ENCODE measurements at places on chromosomes 2 and 18.

DNA sequence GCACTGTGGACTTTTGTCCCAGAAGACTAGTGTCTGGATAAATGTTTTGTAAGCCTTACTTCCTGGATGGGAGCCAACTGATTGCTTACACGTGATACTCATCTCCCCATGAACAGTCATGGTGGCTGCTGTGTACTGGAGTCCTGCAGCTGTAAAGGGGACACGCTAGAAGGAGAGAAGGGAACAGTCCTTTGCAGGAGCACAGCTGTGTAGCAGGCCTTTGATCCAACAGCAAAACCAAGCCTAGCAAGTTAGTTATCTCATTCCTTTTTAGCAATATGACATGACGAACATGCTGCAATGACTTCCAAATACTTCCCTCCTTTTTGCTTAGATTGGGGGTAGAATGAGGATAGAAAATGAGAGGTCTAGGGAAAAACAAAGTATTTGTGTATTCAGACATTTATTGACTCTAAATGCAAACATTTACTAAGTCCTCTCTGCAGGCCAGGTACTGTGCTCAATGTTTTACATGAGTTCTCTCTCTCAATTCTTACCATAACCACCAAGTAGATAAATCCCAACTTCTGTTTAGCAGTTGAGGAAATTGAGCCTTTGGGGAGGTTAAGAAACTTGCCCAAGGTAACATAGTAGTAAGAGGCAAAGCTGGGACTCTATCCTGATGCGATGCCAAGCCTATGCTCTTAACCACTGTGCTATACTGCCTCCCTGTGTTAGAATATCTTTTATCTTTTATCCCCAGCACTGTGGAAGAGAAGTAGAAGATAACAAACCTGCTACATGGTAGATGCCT, 55.4 kb upstream of the CD28 start:
- DNase-seq: no peak

DNA sequence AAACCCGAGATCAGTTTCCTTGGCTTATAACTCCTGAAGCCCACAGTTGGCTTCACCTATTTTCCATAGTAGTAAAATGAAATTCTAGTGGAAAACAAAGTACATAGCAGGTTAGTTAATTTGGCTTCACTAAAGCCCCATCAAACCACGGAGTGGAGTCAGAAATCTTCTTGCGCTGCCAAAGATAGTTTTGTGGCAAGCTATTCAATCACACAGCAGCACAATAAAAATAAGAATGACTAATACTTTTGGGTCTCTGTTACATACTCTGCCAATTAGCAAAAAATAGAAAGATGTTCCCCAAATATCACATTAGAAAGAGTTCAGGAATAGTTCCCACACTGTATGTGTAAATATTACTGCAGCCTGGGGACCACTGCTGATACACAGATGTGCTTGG, 175.2 kb upstream of the NOL4 start:
- DNase-seq: no peak

- DNase-seq: no peak
Observed at GRCh38 chr2:183059561-183059960, 19.0 kb upstream of the DUSP19 start.

DNA sequence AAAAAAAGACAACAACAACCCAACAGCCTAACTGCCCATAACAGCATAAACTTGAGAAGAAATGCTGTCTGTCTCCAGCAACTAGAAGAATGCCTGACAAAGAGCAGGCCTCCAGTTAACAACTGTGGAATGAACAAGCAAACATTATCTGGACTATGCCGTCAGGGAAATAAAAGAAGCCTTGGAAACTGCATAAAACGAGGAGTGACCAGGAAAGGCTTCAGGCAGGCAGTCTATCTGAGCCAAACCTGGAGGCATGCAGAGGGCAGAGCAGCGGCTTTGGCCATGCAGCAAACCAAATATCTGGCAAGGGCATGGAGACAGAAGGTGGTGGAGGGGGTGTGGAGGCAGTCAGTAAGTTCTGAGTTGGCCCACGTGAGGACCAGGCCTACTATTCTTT, 11.1 kb downstream of the HES6 start:
- DNase-seq: no peak

DNA sequence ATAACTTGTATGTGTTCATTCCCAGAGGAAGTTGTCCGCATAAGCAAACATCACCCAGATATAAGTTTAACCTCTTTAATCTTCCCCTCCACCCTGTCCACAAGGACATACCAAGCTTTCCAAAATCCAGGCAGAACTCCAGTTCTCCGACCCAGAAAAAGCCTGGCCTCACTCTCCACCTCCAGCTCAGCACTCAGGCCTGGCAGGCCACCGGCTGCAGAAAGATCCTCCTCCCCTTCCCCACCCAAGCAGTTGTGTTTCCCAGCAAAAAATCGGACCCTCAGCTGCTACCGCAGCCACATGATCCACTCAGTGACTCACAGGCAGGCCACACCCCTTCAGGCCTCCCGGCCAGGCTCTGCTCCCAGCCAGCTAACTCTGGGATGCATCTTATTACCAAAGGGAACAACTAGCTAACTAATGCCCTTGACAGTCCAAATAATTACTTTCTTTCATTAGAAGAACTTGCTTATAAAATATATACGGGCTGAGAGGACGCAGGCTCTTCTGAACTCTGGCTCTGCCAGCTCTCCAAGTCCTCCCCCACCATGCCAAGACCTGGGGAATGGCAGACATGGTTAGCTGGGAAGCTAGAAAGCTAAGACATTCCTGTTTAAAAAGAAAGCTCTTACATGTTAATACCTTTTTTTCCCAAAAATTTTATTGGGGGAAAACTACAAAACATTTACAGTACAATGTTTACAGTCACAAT, 4.5 kb downstream of the ZFP36L2 start:
- no peak for DNase-seq

DNA sequence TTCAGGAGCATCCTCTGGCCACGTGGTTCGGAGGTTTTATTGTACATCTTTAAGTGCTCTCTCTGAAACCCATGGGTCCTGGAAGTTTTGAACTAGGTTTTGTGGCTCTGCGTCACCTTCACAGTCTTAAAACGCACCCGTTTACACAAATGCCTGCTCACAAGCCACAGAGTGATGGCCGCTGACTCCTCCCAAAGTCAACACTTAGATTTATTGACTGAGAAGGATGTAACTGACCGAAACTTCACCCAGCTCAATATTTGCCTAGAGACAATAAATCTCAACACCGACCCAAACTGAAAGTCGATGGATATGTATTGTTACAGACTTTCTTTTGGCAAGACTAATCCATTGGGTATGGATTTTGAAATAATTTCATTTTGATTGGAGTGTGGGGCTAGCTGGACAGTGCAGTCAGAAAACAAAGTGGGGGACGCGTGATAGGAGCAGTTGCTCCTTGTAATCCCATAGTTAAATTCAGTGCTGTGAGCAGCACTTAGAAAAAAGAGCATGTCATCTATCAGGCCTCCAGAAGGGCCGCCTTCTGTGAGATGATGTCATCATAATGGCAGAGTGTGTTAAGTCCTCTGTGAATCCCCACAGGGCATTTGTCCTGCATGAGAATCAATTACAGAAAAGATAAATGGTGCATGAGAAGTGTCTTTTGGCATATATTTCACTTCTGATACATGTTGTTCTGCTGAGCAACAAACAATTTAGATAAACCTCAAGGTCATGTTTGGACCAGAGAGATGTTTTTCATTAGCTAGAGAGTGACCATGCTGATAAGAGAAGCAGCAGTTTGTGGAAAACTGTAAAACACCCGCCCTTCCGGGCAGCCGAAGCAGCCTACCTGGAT, 183.7 kb downstream of the INO80D start:
- no peak for DNase-seq

DNA sequence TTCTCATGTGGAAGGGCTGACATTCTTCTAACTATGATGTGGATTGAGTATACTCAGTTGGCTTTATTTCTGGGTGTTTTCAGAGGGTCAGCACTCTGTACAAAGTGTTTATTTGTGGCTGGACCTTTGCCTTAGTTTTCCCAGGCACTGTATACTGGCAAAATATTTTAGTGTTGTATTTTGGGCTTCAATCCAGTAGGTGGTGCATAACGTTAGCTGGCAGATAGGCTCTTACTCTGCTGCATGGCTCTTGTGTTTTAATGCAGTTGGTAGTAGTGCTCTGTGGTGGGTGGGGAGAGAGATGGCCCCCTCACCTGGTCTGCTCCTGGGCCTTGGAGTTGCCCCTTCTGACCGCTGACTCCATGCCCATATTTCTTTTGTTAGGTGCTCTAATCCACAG, 75.6 kb upstream of the REG3A start:
- DNase-seq: no peak

GRCh38 chr18:2984091-2984490, 28.9 kb downstream of the LPIN2 start:
- DNase-seq: no peak

DNA sequence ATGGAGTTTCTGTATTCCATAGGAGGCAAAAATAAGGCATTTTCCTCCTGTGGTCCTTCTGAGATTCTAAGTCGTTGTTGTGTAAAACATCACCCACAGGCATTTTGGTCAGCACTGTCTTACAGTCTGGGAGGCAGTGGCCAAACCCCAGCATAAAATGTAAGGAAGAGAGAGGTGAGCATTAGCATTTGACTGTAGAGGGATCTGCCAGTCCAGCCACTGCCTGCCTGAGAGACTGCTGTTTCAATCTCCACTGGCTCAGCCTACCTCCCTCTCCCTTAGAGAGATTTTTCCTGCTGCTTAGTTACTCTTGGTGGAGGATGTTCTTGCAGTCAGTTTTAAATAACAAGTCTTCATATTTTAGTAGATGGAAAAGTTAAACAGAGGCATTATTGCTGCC, 77.0 kb downstream of the ARHGEF33 start:
- no peak for DNase-seq

GRCh38 chr18:457521-458412, 42.7 kb downstream of the COLEC12 start:
- no peak for DNase-seq

GRCh38 chr2:202377207-202377761, 1.2 kb downstream of the BMPR2 start:
- no peak for DNase-seq

DNA sequence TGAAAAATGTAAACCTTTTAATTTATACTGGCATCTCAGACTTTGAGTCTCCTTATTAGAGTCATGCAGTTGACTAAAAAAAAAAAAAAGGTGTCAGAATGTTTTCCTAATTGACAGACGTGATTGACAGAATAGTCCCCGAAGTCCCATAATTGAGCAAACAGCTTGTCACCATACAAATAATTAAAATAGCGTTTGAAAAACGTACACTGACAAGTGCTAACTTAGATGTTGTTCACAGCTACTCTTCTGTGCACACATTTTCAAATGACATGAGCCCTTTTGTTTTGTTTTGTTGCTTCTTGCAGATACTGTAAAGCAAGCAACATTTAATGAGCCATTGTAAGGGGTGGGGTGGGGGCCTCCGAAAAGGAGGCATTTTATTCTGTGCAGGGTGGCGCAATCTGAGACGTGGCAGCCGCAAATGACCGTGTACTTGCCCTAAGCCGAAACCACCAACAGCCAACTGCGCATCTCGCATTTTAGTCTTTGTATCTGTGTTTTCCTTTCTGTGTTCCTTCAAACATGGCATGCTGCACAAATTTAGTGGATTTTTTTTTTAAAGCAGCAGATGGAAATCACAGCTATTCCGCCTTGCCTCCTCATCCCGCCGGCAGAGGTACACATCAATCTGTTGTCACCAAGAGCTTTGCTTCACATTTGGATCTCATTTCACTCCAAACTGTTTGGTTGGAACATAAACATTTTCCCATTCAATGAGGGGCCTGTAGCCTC, 52.4 kb downstream of the LPIN1 start:
- no peak for DNase-seq

- DNase-seq: no peak
Observed at GRCh38 chr18:60534538-60534937, 162.0 kb upstream of the MC4R start.

DNA sequence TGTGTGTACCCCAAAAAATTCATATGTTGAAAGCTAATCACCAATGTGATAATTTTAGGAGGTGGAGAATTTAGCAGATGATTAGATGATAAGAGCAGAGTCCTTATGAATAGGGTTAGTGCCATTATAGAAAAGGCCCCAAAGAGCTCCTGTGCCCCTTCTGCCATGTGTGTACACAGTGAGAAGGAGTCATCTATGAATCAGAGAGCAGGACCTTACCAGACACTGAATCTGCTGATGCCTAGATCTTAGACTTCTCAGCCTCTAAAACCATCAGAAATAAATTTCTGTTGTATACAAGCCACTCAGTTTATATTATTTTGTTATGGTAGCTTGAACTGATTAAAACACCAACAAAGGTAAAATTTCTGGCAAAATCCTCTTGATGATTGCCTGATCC, 560.0 kb upstream of the CDH2 start:
- DNase-seq: no peak

DNA sequence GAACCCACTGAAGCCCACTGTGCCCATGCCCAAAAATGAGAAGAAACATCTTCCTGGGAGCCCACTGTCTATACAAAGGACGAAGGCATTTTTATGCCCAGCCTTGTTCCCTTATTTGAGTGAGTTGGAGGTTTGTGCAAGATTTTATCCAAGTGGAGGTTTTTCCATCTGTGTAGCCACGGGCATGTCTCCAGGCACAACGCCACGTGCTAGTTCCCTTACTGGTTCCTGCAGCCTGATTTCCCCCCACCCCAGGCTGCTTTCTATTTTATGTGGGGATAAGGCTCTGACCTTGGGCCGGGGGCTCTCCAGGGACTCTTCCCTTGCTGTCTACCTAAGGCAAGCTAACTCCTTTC, 22.2 kb upstream of the TXNL4A start:
- DNase-seq: no peak

- no peak for DNase-seq
Observed at GRCh38 chr18:50307400-50307737, 19.9 kb upstream of the CXXC1 start.

DNA sequence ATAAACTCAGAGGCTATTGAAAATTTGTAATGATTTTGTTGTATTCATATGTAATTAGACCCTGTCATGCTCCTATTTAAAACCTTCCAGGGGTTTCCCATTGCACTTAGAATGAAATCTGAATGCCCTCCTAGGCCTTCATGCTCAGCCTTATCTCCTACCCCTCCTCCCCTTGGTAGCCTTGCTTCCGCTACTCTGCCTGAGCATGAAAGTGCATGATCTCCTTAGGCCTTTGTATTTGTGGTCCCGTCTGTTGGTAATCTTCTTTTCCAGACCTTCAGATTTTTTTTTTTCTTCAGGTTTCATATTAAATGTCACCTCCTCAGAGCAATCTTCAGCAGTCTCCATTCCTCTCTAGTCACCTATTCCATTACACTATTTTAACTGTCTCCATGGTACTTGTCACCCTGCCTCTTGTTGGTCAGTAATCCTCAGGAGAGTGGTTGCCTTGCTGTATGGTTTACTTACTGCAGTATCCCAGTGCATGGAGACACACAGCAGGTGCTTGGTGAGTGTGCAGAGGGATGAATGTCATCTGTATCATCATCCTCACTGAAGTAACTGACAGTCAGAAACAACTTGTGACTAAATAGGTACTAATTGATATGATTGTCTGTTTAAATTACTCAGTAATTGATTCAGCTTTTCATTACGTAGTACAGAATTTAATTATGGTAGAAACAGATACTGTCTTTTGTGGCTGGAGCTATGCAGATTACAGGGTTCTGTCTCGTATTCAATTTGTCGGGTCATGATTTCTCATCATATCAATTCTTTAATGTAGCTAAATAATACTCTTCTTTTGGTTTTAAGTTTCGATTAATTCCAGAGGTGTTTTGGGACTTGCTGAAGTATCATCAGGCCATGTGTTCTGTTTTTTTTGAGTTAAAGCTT, 63.9 kb downstream of the PHLPP1 start:
- no peak for DNase-seq

GRCh38 chr2:241532733-241533601, 24.6 kb upstream of the STK25 start:
- DNase-seq: no peak

GRCh38 chr2:28678175-28678855, 73.3 kb upstream of the PPP1CB start:
- no peak for DNase-seq

- no peak for DNase-seq
Observed at GRCh38 chr18:41391616-41392595, 563.1 kb upstream of the PIK3C3 start.

Measured in stimulated activated CD8-positive, alpha-beta memory T cell treated with anti-CD3 and anti-CD28 coated beads, Interleukin-15, amount 100 ng/mL, for 4 hours (primary cell).